ENCODE measurements at places on chromosomes 3 and 15.

DNA sequence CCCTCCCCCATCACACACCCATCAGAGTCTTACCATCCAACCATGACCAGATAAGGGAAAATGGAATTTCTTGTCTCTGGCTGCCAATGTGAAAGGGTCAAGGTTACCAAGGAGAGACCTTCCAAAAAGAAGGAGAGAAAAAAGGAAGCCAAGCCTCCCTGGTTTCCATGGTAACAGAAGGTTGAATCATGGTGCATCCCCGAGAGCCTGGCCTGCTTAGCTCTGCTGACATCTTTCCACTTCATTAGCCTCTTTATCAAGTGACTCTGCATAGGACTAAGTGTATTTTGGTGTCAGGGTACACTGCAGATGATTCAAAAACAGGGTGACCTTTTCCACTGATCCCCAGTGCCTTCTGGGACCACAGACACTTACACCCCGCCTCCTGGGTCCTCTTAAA is 225.7 kb upstream of the PPP2R3A start:
- DNase-seq, result no peak

GRCh38 chr3:107450254-107450893 is 72.4 kb upstream of the BBX start:
- DNase-seq, result no peak

- no peak for DNase-seq
Measured at GRCh38 chr3:114362815-114363214, 69.0 kb downstream of the TIGIT start.

- DNase-seq, result no peak
Measured at GRCh38 chr3:125402639-125403038, 27.5 kb upstream of the ZNF148 start.

GRCh38 chr3:51389423-51390183 is 1.5 kb upstream of the RBM15B start:
- peak; percentile 13 for DNase-seq

DNA sequence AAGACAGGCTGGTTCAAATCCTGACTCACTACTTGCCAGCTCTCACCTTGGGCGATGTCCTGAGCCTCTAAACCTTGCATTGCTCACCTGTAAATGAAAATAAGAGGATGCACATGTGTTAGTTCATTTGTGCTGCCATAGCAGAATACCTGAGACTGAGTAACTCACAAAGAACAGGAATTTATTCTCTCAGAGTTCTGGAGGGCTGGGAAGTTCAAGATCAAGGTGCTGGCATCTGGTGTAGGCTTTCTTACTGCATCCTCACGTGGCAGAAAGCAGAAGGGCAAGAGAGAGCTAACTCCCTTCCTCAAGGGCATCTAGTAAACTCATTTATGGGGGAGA is 222.7 kb downstream of the MTHFS start:
- DNase-seq, result no peak

GRCh38 chr3:133747907-133748639 is 1.9 kb downstream of the TF start:
- no peak for DNase-seq

DNA sequence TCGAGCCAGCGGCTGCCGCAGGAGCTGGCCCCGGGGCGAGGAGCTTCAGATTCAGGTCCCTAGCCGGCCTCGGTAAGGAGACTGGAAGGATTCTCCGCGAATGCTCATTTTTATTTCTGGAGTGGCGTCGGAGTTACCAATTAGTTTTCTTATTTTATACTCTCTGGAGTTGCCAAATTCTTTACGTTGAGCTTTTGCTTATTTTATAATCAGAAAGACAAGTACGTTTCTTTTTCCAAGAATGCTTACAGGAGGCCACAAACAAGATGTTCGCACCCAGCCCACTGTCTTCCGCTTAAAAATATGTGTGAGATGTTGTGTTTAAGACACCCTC is 453 bp upstream of the GPR156 start:
- no peak for DNase-seq

DNA sequence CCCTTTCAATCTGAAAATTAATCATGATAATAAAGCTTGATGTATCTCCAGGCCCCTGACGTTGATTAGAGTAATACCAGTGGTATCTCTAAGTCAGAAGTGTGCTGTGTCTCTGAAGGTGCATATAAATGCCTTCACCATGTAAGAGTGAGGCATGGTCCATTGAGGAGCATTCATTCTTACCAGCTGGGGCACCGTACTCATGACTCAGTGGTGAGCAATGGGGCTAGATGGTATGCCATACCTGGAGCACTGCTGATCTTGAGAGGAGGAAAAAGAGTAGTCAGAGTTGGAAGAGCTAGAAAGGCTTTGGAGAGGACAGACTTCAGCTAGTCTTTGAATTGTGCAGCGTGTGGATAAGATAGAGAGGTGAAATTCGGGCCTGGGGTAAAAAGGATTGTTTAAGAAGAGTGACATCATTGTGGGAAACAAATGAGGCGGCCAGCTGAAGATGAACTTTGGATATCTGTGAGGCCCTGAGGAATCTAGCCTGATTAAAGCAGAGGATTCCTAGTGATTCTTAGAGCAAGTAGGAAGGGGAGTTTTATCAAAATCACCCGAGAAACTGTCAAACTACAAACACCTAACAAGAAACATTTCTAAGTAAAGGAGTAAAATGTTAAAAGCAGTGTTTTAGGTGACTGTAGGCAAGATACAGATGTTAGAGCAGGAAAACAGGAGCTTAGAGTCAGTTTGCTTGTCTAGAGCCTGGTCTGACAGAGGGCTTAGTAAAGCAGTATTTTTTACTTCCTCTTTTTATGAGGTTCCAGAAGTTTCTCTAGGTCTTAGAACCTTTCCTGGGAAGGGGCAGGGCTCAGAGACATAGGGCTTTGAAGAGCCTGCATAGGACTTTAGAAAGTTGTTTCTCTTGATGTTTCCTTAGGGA is 13.6 kb downstream of the TMOD3 start:
- no peak for DNase-seq

DNA sequence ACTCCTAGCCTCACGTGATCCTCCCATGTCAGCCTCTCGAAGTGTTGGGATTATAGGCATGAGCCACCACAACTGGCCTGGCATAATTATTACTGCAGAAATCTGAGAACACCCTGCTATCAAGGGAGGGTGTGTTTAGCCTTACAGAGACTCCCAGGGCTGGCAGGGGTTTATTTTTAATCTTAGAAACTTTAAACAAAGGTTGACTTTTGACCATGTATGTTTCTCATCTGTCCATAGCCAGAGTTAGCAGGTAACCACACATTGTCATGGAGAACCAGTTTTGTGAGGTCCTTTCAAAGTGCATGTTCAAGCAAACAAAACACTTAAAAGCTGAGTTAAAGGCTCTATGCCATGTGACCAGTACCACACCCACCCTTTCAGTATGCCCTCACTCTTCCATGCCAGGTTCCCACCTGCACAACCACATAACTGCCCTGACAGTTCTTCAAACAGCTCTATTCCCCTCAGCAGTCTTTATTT is 11.1 kb downstream of the SIAH2 start:
- DNase-seq, result no peak

GRCh38 chr3:9161811-9162210 is 87.6 kb downstream of the SRGAP3 start:
- DNase-seq, result no peak

DNA sequence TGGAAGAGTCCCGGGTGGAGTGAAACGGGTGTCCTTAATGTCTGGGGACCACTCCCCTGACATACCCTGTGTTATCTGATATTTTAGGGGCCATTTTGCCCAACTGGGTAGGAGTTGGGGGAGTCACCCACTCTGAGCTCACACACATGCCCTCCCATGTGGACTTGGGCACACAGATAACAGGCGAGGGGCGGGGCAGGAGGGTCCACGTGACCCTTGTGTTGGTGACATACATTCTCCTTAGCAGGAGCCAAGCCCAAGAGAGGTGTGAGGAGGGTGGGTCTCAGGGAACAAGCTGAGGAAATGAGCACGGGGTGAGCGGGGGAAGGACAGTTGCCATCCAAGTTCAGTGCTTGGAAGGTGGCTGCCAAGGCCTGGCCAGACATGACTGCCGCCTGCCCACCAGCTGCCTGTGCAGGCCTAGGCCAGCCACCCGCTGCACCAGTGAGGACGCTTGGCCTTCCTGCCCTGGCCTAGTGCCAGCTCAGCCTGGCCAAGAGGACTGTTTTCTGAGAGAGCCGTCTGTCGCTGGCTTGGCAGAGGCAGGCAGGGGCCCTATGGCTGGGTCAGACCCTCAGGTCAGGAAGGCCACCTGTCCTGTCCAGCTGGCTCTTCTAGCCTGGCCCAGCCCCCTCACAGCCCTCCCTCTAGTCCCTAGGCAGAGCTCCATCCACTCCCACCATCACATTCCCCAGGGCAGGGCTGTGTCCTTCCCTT is 31.3 kb upstream of the TMEM115 start:
- DNase-seq, result no peak

GRCh38 chr3:18086078-18086477 is 339.1 kb downstream of the SATB1 start:
- no peak for DNase-seq

DNA sequence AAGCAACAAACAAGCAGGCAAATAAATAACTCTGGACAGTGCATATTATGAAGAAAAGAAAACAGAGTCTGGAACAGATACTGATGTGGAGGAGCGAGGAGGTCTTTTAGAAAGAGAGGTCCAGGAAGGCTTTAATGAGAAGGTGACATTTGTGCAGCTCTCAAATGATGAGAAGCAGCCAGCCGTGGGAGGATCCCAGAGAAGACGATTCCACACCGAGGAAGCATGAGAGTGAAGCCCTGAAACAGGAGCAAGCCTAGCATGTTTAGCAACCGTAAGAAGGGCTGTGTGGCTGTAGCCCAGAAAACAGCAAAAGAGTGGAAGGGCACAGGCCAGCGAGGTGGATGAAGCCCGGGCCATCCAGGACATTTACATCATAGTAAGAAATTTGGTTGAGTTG is 93.1 kb downstream of the RAD18 start:
- DNase-seq, result no peak

- no peak for DNase-seq
Measured at GRCh38 chr3:156865732-156866131, 39.6 kb downstream of the LEKR1 start.

DNA sequence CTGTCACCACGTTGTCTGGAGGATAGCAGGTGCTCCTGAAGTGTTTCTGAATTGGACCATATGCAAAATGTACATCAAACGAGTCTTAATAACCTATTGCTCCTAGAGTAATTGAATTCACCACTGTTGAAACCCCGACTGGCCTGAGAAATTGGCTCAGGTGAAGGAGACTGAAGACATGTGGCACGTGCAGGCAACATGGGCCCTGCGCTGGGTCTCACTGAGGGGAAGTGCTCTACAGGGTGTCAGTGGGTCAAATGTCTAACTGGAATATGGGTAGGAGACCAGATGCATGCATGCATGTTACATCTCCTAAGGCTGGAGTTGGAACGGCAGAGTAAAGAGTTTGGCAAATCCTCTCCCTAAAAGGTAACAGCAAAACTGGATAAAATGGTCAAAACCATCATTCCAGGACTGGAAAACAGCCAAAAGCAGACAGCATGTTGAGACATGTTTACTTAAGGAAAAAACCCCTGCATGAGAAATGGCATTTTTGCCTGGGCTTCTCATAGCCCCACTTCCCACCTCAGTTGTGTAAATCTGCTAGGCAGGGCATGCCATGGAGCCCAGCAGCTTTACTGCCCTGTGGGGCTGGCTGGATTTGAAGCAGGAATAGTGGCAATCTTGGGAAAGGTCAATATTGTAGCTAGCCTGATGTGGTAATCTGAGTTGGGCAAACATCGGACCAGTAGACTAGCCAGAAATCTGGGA is 131.3 kb downstream of the TJP1 start:
- DNase-seq, result no peak

DNA sequence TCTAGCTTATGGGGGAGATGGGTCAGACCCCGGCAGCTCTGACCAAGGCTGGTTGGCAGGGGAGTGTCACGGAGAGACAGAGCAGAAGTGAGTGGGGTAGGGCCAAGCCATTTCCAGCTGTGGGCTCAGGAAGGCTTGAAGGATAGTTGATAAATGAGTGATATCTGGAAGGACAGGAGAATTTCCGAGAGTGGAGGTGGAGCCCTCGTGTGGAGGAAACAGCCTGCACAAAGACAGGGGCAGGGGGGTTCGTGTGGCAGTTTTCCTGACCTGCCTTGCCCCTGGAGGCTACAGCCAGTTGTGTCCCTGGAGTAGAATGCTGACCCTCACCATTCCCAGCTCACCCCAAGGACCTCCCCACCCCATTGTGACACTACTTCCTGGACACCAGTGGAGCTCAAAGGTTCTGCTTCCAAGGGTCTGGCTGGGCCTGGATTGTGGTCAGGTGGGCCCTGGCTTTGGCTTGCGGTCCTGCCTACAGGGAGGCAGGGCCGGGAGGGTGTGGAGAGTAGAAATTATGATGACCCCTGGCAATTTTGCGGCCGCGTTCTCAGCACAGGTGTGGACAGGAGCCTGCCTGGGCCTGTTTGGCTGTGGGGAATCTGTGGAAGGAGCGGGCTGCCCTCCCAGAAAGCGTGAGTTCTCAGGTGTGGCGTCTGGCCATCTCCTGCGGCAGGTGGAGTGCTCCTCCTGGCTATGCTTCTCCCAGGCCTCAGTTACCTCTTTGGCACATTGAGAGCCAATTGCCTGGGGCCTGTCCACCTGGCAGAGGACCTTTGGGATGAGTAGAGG is at the start of gene SLC22A14:
TSS of gene SLC22A14 (plus strand) at position 400 of the 792 bp plus-strand sequence. CDS start 23,733 bp downstream, outside the sequence.
- DNase-seq, result no peak

DNA sequence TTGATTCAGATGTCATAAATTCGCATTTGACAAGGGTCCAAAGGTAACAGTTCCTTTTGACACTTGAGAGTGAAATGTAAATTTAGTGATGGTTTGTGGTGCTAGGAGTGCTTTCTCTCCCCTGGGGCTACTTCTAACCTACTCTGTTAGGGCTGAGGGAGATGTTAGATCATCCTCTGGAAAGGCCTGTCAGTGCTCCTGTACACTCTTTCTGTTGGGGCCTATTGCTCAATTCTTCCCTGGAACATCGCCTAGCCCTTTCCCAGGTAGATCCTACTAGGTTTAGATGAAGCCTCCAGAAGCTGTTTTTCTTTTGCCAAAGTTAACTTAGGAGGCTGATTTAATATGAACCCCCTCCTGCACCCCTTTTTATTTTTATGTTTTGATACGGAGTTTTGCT is 1.4 kb downstream of the PCCB start:
- no peak for DNase-seq

Measured in stimulated activated CD4-positive, alpha-beta T cell treated with anti-CD3 and anti-CD28 coated beads, Interleukin-1b, Interleukin-23, amount 100 ng/mL, for 1 hour (primary cell).